ENCODE measurements at places on chromosomes 5 and 9. TPM values are rescaled to one million over a fixed set of nuclear protein-coding genes. Genes with fewer than 3 reads are reported as not detected.

Gene SHISAL2B
- total RNA-seq, result not detected

DNA sequence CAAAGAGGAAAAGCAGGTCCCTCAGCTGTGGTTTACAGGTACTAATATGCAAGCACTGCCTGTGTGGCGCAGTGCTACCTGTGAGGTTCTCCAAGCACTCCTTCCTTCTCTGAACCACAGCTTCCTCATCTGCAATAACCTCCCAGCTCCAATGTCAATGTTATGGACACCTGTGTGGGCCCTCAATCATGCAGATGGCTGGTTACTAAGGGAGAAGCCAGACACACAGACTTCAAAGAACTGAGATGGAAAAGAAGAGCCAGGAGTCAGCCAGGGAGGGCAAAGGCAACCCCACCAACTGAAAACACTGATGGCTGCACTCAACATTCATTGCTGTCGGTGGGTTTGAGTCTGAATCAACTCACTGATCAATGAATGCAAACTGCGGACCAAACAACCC, 77.7 kb downstream of the NR6A1 start:
- no peaks in the 10 kb centered on the region for H3K27me3 ChIP-seq
- H3K4me3 ChIP-seq, result no peak overlapping the region
- peaks cover 3% of the 10 kb centered on the region for H3K4me1 ChIP-seq
- H3K27ac ChIP-seq, result no peak overlapping the region

Gene SLC36A2
- not detected for total RNA-seq

- H3K4me3 ChIP-seq, result no peak overlapping the region
- H3K4me1 ChIP-seq, result peaks cover 15% of the 10 kb centered on the region
Measured at GRCh38 chr5:111070272-111071134, 1.0 kb upstream of the TSLP start.

DNA sequence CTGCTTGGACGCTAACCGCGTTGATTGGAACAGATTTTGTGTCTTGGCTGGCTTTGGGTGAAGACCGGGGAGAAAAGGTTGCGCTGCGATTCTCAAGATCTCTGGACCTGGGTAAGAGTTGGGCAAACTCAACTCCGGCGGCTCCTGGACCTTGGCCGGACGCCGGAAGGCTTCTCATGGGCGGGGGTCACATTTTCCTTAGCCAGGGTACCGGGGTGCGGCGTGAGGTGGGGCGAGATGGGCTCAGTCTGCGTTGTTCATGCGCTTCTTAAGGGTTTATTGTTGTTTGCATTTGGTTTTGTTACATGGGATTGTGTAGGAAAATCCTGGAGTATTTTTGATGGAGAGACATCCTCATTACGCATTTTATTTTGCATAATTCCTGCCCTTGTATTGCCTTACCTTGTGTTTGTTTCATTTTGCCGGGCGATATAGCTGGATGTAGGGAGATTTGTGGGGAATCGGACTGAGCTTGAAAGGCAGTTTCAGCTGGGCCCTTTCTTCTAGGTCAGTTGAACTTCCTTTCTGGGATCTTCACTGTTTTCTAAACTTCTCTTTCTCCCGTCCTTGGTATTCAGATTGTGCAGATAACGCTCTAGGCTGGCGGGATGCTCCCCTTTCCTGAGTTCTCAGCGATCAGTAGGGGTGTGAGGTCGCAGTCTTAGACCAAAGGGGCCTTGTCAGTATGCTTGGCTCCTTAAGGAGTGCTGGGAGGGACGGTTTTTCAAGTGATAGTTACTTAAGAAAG, 524 bp downstream of the MEGF10 start:
- no peak overlapping the region for H3K4me3 ChIP-seq
- peaks cover 44% of the 10 kb centered on the region for H3K27me3 ChIP-seq
- peaks cover 6% of the 10 kb centered on the region for H3K4me1 ChIP-seq

Gene ZDHHC12
- 20.7 TPM for total RNA-seq

- no peak overlapping the region for H3K4me3 ChIP-seq
- H3K27me3 ChIP-seq, result no peaks in the 10 kb centered on the region
- peaks cover 15% of the 10 kb centered on the region for H3K4me1 ChIP-seq
Measured at GRCh38 chr9:128146591-128147120, 2.6 kb upstream of the LCN2 start.

DNA sequence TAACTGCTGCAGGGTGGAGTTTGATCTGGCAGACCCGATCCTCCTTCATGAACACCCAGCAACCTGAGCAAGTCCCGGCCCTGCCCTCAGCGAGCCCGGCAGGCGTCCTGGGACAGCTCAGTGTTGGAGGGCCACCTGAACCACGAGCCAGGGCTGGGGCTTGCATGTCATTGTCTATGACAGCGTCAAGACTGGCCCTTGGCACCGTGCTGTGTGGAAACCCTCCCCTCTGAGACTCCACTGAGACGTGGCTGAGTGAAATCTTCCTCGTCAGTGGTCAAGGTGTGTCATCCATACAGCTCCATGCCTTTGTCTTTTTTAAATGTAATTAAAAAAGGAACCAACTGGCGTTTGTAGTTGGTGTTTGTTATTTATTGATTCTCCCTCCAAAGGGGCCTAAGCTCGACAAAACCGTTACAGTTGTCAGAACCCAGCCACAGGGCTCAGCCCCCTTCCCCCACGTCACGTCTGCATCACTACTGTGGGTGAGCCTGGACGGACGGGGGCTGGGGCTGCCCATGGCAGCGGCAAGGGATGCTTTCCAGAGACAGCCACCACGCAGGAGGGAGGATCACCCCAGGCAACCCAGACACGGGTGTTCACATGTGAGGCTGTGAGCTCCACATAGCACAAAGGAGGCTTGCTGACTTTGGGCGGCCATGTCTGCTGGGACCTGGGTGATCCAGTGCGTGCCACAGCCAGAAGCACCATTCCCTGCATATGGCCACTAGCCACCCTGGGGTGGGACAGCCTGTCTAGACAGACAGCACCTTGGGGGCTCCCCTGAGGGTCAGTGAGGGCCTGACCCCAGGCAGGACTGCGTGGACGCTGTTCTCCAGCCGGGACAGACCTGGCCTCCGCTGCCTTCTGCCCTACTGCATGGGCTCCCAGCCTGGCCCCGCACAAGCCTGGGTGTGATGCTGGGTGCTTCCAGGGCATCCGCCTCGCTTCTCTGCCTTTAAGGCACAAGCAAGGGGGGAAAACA, 7.3 kb downstream of the UCK1 start:
- DNase-seq, result no peak
- peaks cover 3% of the 10 kb centered on the region for H3K4me1 ChIP-seq
- no peaks in the 10 kb centered on the region for H3K27me3 ChIP-seq
- H3K4me3 ChIP-seq, result no peak overlapping the region
- no peak overlapping the region for H3K27ac ChIP-seq
